ENCODE measurements at places on chromosomes 3 and 15. TPM values are rescaled to one million over a fixed set of nuclear protein-coding genes. Genes with fewer than 3 reads are reported as not detected.

Gene ABHD6
- 13.4 TPM for total RNA-seq

Gene CSTA
- not detected for total RNA-seq

Gene TYRO3
- 17.2 TPM for total RNA-seq

Gene CHRD
- total RNA-seq = 33.0 TPM

Gene PIGZ
- 8.1 TPM for total RNA-seq

Gene MOBP
- not detected for total RNA-seq

Gene DUOXA2
- not detected for total RNA-seq

Gene CP
- not detected for total RNA-seq

Gene KLHL40
- 0.39 TPM for total RNA-seq

Gene CAND2
- 50.6 TPM for total RNA-seq

Gene MESP2
- total RNA-seq = 0.32 TPM

DNA sequence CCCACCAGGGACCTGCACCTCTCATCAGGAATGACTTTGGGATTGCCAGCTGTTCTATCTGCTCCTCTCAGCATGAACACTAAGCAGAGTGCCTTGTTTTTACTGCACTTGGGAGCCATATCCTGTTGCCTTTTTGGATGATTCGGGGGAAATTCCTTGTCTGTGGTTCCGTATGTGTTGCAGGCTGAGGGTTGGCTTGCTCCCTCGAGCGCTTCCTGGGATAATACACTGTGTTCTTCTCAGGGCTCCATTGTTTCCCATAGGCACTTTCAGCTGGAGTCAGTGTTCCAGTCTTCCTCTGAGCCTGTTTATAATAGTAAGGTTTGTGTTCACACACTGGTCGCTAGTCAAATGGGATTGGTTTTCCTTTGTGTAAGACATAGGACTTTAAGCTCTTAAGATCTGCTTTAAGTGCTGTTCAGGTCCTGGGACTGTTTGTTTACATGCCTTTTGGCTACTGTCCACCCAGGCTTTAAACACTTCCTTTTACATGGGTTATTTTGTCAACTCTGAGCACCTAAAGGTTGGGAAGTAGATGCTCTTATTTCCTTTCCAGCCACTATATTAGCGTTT lies 23.4 kb downstream of the BOC start:
- DNase-seq = no peak
- H3K27me3 ChIP-seq = no peaks in the 10 kb centered on the region
- H3K36me3 ChIP-seq = no peaks in the 10 kb centered on the region
- H3K4me1 ChIP-seq = no peaks in the 10 kb centered on the region
- no peak overlapping the region for H3K4me3 ChIP-seq

DNA sequence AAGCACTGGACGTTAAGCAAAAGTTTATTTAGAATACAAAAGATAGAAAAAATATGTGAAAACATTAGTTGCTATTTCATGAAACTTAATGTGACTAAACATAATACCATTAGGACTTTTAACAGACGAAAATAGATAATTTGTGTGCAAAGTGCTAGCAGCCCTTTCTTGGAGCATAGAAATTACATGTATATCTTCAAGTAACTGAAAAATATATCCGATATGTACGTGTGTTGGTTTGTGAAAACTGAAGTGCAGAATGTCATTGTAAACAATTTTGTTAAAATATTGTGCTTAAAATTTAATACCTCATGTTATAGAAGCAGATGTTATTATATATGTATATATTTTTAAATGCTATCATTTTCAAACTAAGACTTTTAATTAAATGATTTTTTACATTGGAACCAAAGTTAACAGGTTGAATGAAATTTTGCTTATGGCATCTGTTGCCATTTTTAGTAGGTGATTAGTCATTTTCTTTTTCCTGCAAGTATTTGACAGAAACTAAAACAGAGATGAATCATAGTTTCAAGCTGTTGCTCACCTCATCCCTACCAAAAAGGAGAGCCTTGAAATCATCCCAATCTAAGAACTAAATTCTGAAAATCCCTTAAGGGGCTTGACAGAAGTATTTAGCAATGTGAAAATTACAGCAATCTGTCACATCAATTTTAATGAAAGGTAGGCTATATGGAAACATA lies 334.8 kb downstream of the NAALADL2 start:
- H3K4me3 ChIP-seq = no peak overlapping the region
- no peaks in the 10 kb centered on the region for H3K4me1 ChIP-seq
- DNase-seq = no peak

GRCh38 chr3:126682009-126682408 lies 22.0 kb upstream of the CHCHD6 start:
- no peak for DNase-seq
- peaks cover 36% of the 10 kb centered on the region for H3K27me3 ChIP-seq

- peaks cover 5% of the 10 kb centered on the region for H3K4me1 ChIP-seq
- H3K27ac ChIP-seq = no peak overlapping the region
- no peaks in the 10 kb centered on the region for H3K36me3 ChIP-seq
- H3K4me3 ChIP-seq = no peak overlapping the region
- no peaks in the 10 kb centered on the region for H3K27me3 ChIP-seq
These were observed 90.4 kb downstream of the CMSS1 start for GRCh38 chr3:99907959-99908544.

GRCh38 chr3:126310816-126311215 lies 46.4 kb downstream of the KLF15 start:
- H3K27me3 ChIP-seq = no peaks in the 10 kb centered on the region
- H3K36me3 ChIP-seq = no peaks in the 10 kb centered on the region
- no peak overlapping the region for H3K27ac ChIP-seq
- H3K4me1 ChIP-seq = no peaks in the 10 kb centered on the region

DNA sequence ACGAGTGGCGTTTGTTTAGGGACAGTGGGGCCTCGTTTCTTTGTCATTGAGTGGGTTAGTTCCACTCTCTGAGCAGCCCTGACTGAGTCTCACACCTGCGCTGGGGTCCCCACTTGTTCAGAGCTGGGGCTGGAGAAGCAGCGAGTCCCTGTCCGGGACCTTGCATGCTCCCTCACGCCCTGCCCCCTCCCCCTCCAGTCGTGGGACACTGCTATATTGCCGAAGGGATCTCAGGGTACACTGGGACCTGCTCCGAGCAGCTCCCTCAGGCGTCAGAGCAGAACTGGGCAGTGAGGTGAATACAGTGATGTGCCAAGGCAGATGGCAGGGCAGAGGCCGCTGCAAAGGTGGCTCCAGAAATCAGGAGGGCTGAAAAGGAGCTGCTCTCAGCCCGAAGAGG lies 59.9 kb upstream of the KLF13 start:
- no peak overlapping the region for H3K27ac ChIP-seq
- H3K4me1 ChIP-seq = peaks cover 32% of the 10 kb centered on the region
- no peak overlapping the region for H3K4me3 ChIP-seq
- H3K27me3 ChIP-seq = no peaks in the 10 kb centered on the region

- H3K36me3 ChIP-seq = no peaks in the 10 kb centered on the region
- no peak overlapping the region for H3K27ac ChIP-seq
- H3K27me3 ChIP-seq = no peaks in the 10 kb centered on the region
- H3K4me3 ChIP-seq = no peak overlapping the region
- H3K4me1 ChIP-seq = no peaks in the 10 kb centered on the region
- no peak for DNase-seq
These were observed 36.7 kb upstream of the ADPGK start for GRCh38 chr15:72820278-72820677.

DNA sequence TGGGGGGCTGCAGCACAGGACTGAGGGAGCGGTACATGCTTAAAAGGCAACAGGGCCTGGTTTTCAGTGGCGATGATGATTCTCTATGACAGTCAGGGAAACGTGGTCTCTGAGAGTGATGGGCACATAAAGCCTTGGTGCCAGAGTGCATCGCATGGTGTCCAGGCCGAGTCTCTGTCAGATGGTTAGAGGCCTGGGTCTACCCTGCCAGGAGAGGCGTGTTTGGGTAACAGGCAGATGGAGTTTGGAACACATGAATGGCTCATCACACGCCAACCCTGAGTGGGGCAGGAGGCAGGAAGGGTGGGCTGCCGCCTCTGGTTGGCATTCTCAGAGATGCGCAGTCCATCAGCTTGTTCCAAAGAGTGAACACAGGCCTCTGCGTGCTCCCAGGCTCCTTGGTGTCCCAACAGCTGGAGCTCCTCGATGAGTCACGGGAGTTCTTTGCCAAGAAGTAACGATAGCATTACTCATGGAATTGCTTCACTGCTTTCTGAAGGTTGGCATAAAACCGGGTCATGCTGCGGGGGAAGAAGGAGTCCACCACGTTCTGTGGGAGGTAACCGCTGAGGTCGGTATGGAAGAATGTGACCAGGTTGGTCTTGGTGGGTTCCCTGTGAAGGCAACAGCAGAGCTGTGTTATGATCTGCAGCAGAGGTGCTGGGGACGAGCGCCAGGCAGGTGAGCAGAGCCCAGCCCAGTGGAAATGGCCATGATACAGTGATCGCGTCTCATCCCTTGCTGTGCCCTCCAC lies 11.0 kb downstream of the STARD5 start:
- H3K27ac ChIP-seq = no peak overlapping the region
- no peak for DNase-seq
- no peak overlapping the region for H3K4me3 ChIP-seq
- H3K4me1 ChIP-seq = no peaks in the 10 kb centered on the region
- H3K27me3 ChIP-seq = no peaks in the 10 kb centered on the region

DNA sequence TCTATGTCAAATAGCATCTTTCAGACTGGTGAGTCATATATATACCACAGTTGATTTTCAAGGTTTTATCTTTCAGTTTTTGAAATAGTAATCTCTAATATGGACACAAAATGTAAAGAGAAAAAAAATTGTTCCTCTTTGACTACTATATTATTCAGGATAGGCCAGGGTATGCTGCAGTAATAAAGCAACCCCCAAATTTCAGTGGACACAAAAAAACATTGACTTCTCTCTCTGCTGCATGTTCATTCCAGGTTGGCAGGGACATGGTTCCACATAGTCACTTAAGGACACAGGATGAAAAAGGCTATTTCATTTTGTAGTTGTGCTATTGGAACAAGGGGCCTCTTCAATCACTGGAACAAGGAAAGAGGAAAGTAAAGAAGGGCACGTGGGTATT lies 28.6 kb downstream of the BMF start:
- H3K4me1 ChIP-seq = peaks cover 25% of the 10 kb centered on the region
- H3K27ac ChIP-seq = no peak overlapping the region
- no peak for DNase-seq

GRCh38 chr3:7646851-7647250 lies 785.9 kb downstream of the GRM7 start:
- no peaks in the 10 kb centered on the region for H3K36me3 ChIP-seq
- no peaks in the 10 kb centered on the region for H3K27me3 ChIP-seq
- no peak for DNase-seq
- no peak overlapping the region for H3K4me3 ChIP-seq
- H3K27ac ChIP-seq = no peak overlapping the region
- H3K4me1 ChIP-seq = no peaks in the 10 kb centered on the region

- H3K27me3 ChIP-seq = no peaks in the 10 kb centered on the region
- H3K36me3 ChIP-seq = no peaks in the 10 kb centered on the region
- H3K4me1 ChIP-seq = no peaks in the 10 kb centered on the region
- DNase-seq = no peak
- H3K27ac ChIP-seq = no peak overlapping the region
- no peak overlapping the region for H3K4me3 ChIP-seq
These were observed 25.2 kb downstream of the PAQR5 start for GRCh38 chr15:69323893-69324430.

GRCh38 chr3:66303491-66303901 lies 82.7 kb downstream of the SLC25A26 start:
- no peaks in the 10 kb centered on the region for H3K36me3 ChIP-seq
- H3K4me3 ChIP-seq = no peak overlapping the region
- H3K4me1 ChIP-seq = peaks cover 3% of the 10 kb centered on the region
- H3K27me3 ChIP-seq = no peaks in the 10 kb centered on the region
- DNase-seq = no peak

- no peaks in the 10 kb centered on the region for H3K4me1 ChIP-seq
- DNase-seq = no peak
- no peak overlapping the region for H3K4me3 ChIP-seq
- H3K27me3 ChIP-seq = no peaks in the 10 kb centered on the region
- H3K36me3 ChIP-seq = no peaks in the 10 kb centered on the region
These were observed 15.2 kb downstream of the TRPM1 start for GRCh38 chr15:31086344-31086743.

- H3K4me3 ChIP-seq = no peak overlapping the region
- no peaks in the 10 kb centered on the region for H3K36me3 ChIP-seq
- no peak for DNase-seq
These were observed 124.6 kb upstream of the SGO1 start for GRCh38 chr3:20310629-20311028.

- peak overlapping the region; percentile 98 for H3K4me3 ChIP-seq
- no peak for DNase-seq
- peaks cover 20% of the 10 kb centered on the region for H3K4me1 ChIP-seq
- peaks cover 57% of the 10 kb centered on the region for H3K36me3 ChIP-seq
These were observed 3.7 kb downstream of the MEIS2 start for GRCh38 chr15:37096558-37097143.

- H3K4me3 ChIP-seq = peak within 1 kb of the TSS; percentile 12
- peaks cover 57% of the 10 kb centered on the region for H3K27me3 ChIP-seq
- no peaks in the 10 kb centered on the region for H3K4me1 ChIP-seq
- peak; percentile 59 for DNase-seq
These were observed at the start of gene COL6A5 for GRCh38 chr3:130345487-130346079. COL6A5 (plus strand) TSS chr3:130345672; CDS start chr3:130373639, 27,967 bp downstream.

DNA sequence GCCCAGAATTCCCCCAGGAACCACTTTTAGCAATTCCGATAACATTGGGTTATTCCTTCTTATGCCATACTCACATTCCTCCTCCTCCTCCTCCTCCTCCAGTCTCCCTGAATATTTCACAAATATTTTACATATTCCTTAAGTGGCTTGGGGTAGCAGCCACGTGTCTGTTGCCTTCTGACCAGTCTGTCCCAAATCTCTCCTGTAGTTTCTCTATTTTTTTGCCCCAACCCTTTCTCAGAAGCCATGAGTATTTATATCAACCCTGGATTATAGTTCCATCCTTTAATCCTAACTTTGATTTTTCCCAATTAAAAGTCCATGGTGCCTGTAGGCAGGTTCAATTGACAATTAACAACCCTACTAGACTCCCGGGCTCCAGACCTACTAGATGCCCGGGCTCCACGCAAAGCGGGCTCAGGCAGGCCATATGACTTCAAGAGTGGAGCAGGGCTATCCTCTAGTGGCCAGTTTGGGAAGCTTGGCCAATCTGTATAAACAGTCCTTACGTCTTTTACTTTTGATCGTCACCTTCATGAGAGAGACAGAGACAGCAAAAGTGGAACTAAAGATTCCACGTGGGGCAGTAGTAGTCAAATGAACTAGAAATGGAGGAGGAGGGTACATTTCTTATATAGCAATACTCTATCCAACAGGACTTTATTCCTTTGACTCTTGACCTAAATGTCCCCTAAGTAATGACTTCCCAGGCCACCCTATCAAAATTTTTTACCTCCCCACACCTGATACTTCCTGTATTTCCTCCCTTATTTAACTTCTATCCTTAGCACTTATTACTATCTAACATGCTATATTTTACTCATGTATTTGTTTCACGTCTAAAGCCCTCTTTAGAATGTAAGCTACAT lies 69.7 kb downstream of the USF3 start:
- H3K36me3 ChIP-seq = no peaks in the 10 kb centered on the region
- peaks cover 36% of the 10 kb centered on the region for H3K27me3 ChIP-seq
- DNase-seq = peak; percentile 59
- H3K27ac ChIP-seq = no peak overlapping the region
- no peak overlapping the region for H3K4me3 ChIP-seq
- H3K4me1 ChIP-seq = no peaks in the 10 kb centered on the region

DNA sequence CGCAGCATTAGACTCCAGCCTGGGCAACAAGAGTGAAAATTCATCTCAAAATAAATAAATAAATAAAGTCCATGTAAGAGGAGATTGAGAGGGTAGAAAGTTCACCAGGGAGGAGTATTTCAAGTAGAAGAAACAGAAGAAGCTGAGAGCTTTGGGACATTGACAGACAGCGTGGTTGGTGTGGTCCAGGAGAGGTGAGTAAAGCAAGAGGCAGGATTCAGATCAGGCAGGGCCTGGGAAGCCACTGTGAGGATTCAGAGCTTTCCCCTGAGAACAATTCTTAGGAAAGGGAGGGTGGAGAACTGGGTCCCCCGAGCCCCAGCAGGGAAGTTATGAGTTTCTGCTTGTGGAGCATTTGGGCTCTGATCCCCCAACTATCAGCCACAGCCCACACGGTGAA lies 54.2 kb upstream of the AMOTL2 start:
- no peak overlapping the region for H3K27ac ChIP-seq
- H3K36me3 ChIP-seq = no peaks in the 10 kb centered on the region
- H3K27me3 ChIP-seq = no peaks in the 10 kb centered on the region
- H3K4me1 ChIP-seq = peaks cover 3% of the 10 kb centered on the region
- no peak overlapping the region for H3K4me3 ChIP-seq
